B cell (primary cell): ENCODE measurements at places on chromosomes 1 and 21. TPM values are rescaled to one million over a fixed set of nuclear protein-coding genes. Genes with fewer than 3 reads are reported as not detected.

GNG4 gene
- polyA plus RNA-seq: not detected in 2 replicates

TRIM67 gene
- polyA plus RNA-seq: 0.01 TPM in 1 of 2 replicates, not detected in the other

WDR64 gene
- 0.13 and 0.37 TPM in 2 replicates for polyA plus RNA-seq

XKR8 gene
- polyA plus RNA-seq: 2.2 and 3.4 TPM in 2 replicates

KCNK1 gene
- polyA plus RNA-seq: not detected in 2 replicates

GORAB gene
- polyA plus RNA-seq: 15.1 and 34.5 TPM in 2 replicates

PGBD5 gene
- polyA plus RNA-seq: 0.07 TPM in 1 of 2 replicates, not detected in the other

CCDC185 gene
- not detected in 2 replicates for polyA plus RNA-seq
